Left ventricle myocardium inferior (tissue), 1 donor: ENCODE measurements at places on chromosomes 1 and 21. TPM values are rescaled to one million over a fixed set of nuclear protein-coding genes. Genes with fewer than 3 reads are reported as not detected.
A peak's percentile ranks its signal among the peaks of the same experiment; 100 is the strongest.

CATSPERE gene
- total RNA-seq = 0.58 TPM

LGR6 gene
- 0.60 TPM for total RNA-seq

DNA sequence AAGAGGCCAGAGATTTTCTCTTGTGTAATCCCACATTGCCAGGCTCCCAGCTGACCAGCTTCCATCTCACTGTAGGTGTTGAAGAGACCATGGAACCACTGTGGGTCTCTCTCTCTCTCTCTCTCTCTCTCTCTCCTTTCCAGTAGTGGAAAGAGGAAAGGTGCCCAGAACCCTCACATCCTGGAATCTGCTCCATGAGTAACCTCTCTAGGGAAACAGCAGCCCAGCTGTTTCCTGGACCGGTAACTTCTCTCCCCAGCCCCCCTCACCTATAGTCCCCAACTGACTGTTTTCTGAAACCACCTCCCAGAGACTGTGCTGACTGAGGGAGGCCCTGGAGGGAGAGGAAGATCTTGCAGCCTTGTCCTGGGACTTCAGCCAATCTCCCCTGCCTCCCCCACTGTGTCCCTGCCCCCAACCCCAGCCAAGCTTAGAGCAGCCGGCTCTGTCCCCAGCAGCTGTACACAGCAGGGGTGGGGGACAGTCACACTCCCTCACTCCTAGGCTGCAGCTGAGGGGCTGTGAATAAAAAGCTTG, 20.6 kb upstream of the SLC45A3 start:
- H3K4me3 ChIP-seq = no peak overlapping the region
- H3K4me1 ChIP-seq = peaks cover 15% of the 10 kb centered on the region

- peaks cover 20% of the 10 kb centered on the region for H3K4me1 ChIP-seq
- peaks cover 40% of the 10 kb centered on the region for H3K36me3 ChIP-seq
- H3K27me3 ChIP-seq = no peaks in the 10 kb centered on the region
- no peak for DNase-seq
Measured at GRCh38 chr1:247204177-247204647, 32.4 kb upstream of the ZNF124 start.

GRCh38 chr1:207649865-207650580, 5.1 kb downstream of the CR1L start:
- DNase-seq = no peak
- H3K36me3 ChIP-seq = no peaks in the 10 kb centered on the region
- H3K4me1 ChIP-seq = peaks cover 5% of the 10 kb centered on the region

GRCh38 chr1:227541129-227541528, 22.2 kb upstream of the ZNF678 start:
- peak overlapping the region; percentile 83 for H3K4me3 ChIP-seq
- no peaks in the 10 kb centered on the region for H3K27me3 ChIP-seq
- peaks cover 19% of the 10 kb centered on the region for H3K4me1 ChIP-seq
- no peak for DNase-seq
- H3K36me3 ChIP-seq = no peaks in the 10 kb centered on the region

GRCh38 chr1:16410803-16411202, 26.4 kb downstream of the SPATA21 start:
- no peaks in the 10 kb centered on the region for H3K36me3 ChIP-seq
- H3K27me3 ChIP-seq = no peaks in the 10 kb centered on the region
- H3K4me3 ChIP-seq = no peak overlapping the region

DNA sequence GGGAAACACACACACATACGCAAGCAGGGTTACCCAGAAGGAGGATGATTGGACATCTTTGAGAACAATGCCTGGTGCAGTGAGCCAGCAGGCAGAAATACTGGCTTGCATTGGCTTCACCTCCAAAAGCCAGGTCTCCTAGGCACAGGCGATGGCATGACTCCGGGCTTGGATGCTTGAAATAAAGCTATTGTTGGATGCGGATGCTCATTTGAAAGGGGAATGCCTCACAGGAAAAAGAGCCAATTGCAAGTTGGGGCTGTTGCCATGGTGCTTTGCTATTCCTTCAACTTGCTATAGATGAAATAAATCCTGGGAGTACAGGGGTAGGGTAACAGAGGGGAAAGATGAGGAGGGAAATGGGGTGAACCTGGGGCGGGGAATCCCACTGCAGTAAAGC, 180.7 kb upstream of the SGIP1 start:
- peaks cover 98% of the 10 kb centered on the region for H3K4me1 ChIP-seq
- no peak for DNase-seq
- H3K27me3 ChIP-seq = no peaks in the 10 kb centered on the region
- peaks cover 19% of the 10 kb centered on the region for H3K36me3 ChIP-seq
- H3K27ac ChIP-seq = peak overlapping the region; percentile 75

DNA sequence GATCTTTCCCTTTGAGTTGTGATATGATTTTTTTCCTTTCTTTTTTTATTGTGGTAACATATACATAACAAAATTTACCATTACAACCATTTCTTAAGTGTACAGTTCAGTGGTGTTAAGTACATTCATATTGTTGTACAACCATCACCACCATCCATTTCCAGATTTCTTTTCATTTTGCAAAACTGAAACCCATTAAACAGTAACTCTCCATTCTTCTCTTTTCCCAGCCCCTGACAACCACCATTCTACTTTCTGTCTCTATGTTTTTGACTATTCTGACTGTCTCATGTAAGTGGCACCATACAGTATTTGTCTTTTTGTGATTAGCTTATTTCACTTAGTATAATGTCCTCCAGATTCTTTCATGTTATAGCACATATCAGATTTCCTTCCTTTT, 30.3 kb downstream of the CEP350 start:
- H3K4me3 ChIP-seq = no peak overlapping the region
- peaks cover 8% of the 10 kb centered on the region for H3K4me1 ChIP-seq
- DNase-seq = no peak
- H3K36me3 ChIP-seq = peaks cover 14% of the 10 kb centered on the region
- no peak overlapping the region for H3K27ac ChIP-seq
- no peaks in the 10 kb centered on the region for H3K27me3 ChIP-seq

- H3K4me3 ChIP-seq = no peak overlapping the region
- H3K27me3 ChIP-seq = no peaks in the 10 kb centered on the region
- H3K36me3 ChIP-seq = peaks cover 5% of the 10 kb centered on the region
- no peaks in the 10 kb centered on the region for H3K4me1 ChIP-seq
- H3K27ac ChIP-seq = no peak overlapping the region
- DNase-seq = no peak
Measured at GRCh38 chr1:169546087-169546995, 39.9 kb downstream of the F5 start.

DNA sequence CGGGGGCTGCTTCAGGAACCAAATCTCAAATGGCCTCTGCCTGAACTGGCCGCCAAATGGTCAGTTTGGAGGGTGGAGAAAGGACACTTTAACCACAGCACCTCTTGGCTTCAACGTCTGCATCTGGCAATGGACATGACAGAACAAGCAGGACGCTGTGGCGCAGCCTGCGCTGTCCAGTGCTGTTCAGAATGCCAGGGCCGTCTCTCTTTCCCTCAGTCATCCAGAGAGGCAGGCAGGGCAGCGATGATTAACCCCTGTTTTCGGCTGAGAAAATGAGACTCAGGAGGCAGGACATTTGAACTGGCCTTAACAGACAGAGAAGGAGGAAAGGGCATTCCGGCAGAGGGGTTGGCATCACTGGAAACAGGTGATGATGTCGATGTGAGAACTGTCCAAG, 48.6 kb downstream of the GLIS1 start:
- H3K36me3 ChIP-seq = no peaks in the 10 kb centered on the region
- peaks cover 3% of the 10 kb centered on the region for H3K4me1 ChIP-seq
- H3K4me3 ChIP-seq = no peak overlapping the region
- DNase-seq = no peak
- H3K27ac ChIP-seq = no peak overlapping the region
- peaks cover 95% of the 10 kb centered on the region for H3K27me3 ChIP-seq

DNA sequence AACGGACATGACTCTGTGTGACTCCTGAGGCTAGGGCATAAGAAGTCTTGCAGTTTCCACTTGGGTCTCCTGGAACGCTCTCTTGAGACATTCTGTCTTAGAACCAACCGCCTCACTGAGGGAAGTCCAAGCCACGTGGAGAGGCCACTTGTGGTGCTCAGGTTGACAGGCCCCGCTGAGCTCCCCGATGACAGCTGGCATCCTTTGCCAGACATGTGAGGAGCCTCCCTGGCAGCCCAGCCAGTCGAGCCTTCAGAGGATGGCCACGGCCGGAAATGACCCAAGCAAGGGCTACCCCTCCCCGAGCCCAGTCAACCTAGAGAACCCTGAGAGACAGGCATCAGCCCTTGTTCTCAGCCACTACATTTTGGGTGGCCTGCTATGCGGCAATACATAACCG, 20.7 kb downstream of the PLEKHA6 start:
- DNase-seq = no peak
- H3K27me3 ChIP-seq = no peaks in the 10 kb centered on the region
- no peak overlapping the region for H3K4me3 ChIP-seq
- no peak overlapping the region for H3K27ac ChIP-seq
